ENCODE measurements at places on chromosomes 13 and 19. TPM values are rescaled to one million over a fixed set of nuclear protein-coding genes. Genes with fewer than 3 reads are reported as not detected.

URAD gene
- not detected for total RNA-seq

POGLUT2 gene
- 7.5 TPM for total RNA-seq

SELENOV gene
- not detected for total RNA-seq

GARIN5B gene
- not detected for total RNA-seq

IGFL1 gene
- total RNA-seq: not detected

DNA sequence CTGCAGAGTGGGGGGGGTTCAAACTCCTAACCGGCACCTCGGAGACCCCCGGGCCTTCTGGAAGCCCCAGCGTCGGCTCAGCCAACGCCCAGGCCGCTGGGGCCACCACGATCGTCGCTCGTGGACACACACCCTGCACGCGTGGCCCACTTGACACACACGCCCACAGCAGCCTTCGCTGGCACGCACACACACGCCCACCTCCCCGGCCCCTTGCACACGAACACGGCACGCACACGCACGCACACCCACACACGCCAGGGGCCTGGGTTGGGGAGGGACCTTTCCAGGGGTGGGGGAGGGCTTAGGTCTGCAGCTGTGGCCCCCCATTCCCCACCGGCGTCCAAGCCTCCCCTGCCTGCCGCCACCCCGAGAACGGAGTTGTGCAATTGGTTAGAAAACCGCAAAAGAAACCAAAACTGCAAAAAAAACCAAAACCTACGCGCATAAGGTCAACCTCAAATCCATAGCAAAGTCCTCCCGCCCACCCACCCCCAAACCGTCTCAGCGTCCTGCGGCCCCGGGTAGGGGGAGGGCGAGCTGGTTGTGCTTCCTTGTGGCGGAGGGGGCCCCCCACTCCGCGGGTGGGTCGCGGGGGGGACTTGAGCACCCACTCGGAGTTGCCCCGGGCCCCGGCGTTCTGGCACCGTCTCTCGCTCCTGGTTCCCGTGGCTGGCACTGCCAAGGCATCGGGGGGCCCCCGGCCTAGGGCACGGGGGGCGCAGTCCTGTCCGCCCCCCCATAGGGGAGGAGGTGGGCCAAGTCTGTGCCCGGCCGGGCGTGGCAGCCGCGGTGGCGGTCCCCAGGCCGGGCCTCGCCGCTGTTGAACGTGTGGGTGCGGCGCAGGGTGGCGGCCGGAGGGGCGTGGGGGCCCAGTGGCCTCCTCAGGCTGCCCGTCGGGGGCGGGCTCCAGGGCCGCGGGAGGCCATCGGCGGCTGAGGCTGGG lies 3.3 kb upstream of the LRG1 start:
- peak overlapping the region; percentile 61 for H3K27ac ChIP-seq
- H3K4me3 ChIP-seq: no peak overlapping the region
- peaks cover 34% of the 10 kb centered on the region for H3K4me1 ChIP-seq
- DNase-seq: no peak

GRCh38 chr13:51444922-51445321 lies 7.9 kb downstream of the INTS6 start:
- no peaks in the 10 kb centered on the region for H3K27me3 ChIP-seq
- no peaks in the 10 kb centered on the region for H3K4me1 ChIP-seq
- H3K4me3 ChIP-seq: no peak overlapping the region
- no peak overlapping the region for H3K27ac ChIP-seq

DNA sequence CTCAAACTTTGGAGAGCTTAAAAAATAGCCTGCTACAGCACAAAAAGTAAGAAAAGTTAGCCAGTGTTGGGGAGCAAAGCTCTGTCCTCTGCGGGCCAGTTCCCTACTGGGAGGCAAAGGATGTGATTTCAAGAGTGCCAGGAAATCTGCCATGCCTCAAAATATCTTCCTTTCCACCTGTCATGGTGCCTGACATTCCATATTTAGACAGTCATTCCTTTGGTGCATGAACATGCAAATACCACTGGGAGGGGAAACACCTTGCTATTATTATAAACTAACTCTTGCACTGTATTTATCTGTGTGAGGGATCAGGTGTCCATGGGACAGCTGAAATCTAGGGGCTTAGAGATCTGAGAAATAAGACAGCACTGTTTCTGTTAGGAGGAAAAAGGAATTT lies 10.3 kb downstream of the FREM2 start:
- no peak overlapping the region for H3K4me3 ChIP-seq

DNA sequence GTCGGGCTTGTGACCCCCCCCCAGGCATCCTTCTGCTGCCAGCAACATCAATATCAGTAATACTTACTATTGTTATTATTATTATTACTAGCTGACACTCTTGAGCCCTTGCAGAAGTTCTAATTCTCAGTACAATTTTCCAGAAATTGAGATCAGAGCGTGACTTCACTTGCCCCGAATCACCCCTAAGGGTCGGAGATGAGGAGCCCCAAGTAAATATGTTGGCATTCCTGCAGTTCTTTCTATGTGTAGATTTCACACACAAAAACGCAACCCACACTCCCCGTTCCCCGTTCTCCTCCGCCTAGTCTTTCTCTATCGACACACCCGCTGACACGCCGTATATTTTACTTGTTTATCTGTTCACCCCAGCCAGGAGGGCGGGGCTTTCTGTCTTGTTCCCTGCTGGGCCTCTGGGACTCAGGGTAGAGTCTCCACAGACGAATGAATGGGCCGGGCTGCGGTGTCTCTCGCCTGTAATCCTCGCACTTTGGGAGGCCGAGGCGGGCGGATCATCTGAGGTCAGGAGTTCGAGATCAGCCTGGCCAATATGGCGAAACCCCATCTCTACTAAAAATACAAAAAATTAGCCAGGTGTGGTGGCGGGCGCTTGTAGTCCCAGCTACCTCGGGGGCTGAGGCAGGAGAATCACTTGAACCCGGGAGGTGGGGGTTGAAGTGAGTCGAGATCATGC lies 14.7 kb downstream of the TLE5 start:
- H3K27ac ChIP-seq: no peak overlapping the region
- peaks cover 2% of the 10 kb centered on the region for H3K4me1 ChIP-seq
- no peaks in the 10 kb centered on the region for H3K27me3 ChIP-seq
- no peaks in the 10 kb centered on the region for H3K36me3 ChIP-seq

- no peak for DNase-seq
- no peak overlapping the region for H3K4me3 ChIP-seq
- H3K27me3 ChIP-seq: no peaks in the 10 kb centered on the region
- H3K27ac ChIP-seq: no peak overlapping the region
- H3K36me3 ChIP-seq: no peaks in the 10 kb centered on the region
- H3K4me1 ChIP-seq: peaks cover 2% of the 10 kb centered on the region
Observed at GRCh38 chr13:22447132-22447886, 733.5 kb upstream of the SGCG start.

GRCh38 chr13:33649212-33649878 lies 168.6 kb upstream of the RFC3 start:
- no peak for DNase-seq
- H3K27me3 ChIP-seq: no peaks in the 10 kb centered on the region
- no peaks in the 10 kb centered on the region for H3K4me1 ChIP-seq

DNA sequence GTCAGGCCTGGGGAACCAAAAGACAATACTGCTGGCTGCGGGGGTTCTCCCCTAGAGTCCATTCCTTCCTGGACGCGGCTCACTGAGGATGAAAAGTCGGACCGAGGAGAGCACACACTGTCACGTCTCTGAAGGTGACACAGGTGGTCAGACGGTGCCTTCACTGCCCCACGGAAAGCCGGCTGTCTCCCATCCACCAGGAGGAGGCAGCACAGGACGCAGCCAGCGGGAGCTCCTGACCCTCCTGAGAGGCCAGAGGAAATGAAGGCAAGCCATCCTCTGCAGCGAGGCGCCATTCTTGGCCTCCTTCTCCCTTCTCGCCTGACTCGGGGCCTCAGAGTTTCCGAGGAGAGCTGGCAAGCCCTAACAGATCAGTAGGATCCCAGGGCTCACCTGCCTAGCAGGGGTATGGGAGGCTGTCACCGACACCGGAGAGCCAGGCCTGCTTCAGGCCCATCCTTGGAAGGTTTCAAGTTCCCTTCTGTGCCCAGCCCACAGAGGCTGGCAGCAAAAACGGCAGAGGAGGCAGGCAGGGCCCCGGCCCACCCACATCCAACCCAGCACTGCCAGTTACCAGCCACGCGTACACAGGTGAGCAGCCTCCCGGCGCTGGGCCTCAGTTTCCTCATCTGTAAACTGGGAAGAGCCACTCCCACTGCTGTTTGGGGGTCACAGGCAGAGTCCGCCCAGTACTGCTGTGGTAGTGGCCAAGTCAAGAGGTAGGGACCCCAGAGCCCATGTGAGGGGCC lies 4.5 kb downstream of the REXO1 start:
- DNase-seq: no peak
- no peaks in the 10 kb centered on the region for H3K36me3 ChIP-seq
- peaks cover 70% of the 10 kb centered on the region for H3K4me1 ChIP-seq
- H3K4me3 ChIP-seq: no peak overlapping the region
- H3K27ac ChIP-seq: no peak overlapping the region

GRCh38 chr13:113770441-113770840 lies 11.4 kb downstream of the TMEM255B start:
- no peaks in the 10 kb centered on the region for H3K4me1 ChIP-seq
- DNase-seq: no peak
- no peak overlapping the region for H3K27ac ChIP-seq
- no peaks in the 10 kb centered on the region for H3K27me3 ChIP-seq
- no peak overlapping the region for H3K4me3 ChIP-seq

DNA sequence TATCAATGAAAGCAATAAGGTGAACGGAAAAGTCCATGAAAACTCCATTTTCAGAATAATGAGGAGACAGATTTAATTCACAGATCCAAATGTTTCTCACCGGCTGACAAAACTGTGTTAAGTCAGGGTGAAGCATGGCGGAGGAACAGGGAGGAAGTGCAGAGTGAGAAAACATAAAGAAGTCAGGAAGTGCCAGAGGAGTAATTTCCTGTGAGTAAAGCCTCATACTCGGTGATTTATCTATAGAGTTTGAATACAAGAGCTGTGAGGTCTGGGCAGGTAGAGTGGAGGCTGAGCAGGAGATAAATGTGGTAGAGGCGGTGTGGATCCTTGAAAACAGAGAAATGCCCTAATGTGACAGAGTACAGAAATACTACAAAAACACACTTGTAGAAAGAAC lies 11.4 kb downstream of the CARD8 start:
- H3K27ac ChIP-seq: peak overlapping the region; percentile 43
- DNase-seq: no peak
- H3K27me3 ChIP-seq: no peaks in the 10 kb centered on the region
- no peak overlapping the region for H3K4me3 ChIP-seq
- H3K4me1 ChIP-seq: peaks cover 3% of the 10 kb centered on the region

- DNase-seq: no peak
- H3K27ac ChIP-seq: no peak overlapping the region
- no peak overlapping the region for H3K4me3 ChIP-seq
Observed at GRCh38 chr19:23310729-23311211, 60.6 kb upstream of the ZNF724 start.

DNA sequence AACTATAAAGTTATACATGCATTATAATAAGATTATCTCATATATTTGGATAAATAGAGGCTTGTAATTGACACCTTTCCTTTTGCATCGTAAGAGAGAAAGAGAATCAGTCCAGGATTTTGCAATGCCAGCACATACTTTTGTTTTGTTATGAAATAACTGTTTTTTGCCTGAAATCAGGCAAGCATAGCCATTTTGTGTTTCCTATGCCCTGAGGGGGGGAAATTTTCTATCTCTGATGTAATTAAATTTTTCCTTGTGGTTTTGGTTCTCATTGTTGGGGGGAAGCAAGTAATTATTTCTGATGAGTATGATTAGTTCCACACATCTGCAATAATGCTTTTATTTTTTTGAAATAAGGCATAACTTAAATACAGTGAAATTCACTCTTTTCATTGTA lies 229.4 kb downstream of the NDFIP2 start:
- no peaks in the 10 kb centered on the region for H3K4me1 ChIP-seq
- H3K27me3 ChIP-seq: no peaks in the 10 kb centered on the region
- H3K36me3 ChIP-seq: no peaks in the 10 kb centered on the region
- no peak for DNase-seq
- no peak overlapping the region for H3K27ac ChIP-seq

- DNase-seq: no peak
- H3K27ac ChIP-seq: peak overlapping the region; percentile 74
- H3K36me3 ChIP-seq: no peaks in the 10 kb centered on the region
- H3K4me3 ChIP-seq: peak overlapping the region; percentile 84
Observed at GRCh38 chr13:97432232-97432916, 1.6 kb upstream of the RAP2A start.

- H3K27me3 ChIP-seq: no peaks in the 10 kb centered on the region
- peaks cover 3% of the 10 kb centered on the region for H3K4me1 ChIP-seq
Observed at GRCh38 chr19:55369653-55370304, 484 bp downstream of the IL11 start.

- no peaks in the 10 kb centered on the region for H3K4me1 ChIP-seq
- H3K27ac ChIP-seq: no peak overlapping the region
- H3K27me3 ChIP-seq: no peaks in the 10 kb centered on the region
- no peak for DNase-seq
- no peak overlapping the region for H3K4me3 ChIP-seq
- H3K36me3 ChIP-seq: no peaks in the 10 kb centered on the region
Observed at GRCh38 chr19:42628411-42629140, 33.9 kb upstream of the CEACAM8 start.

DNA sequence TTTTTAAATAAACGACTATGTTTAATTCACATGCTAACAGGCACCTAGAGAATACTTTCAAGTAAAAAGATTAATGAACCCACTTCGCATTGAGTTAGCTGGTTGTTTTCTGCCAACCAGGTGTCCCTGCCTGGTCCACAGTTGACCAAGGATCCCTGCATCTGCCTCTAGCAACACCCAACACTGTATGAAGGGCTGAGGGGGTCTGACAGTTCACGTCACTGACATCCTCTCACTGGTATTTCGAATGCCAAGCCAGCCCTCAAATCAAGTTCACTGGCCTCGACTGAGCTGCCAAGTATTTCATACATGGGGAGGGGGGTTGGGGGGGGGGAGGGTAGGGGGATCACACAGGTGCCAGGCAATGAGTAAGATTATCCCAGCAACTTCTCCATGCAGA lies 25.4 kb downstream of the SLC25A30 start:
- H3K4me3 ChIP-seq: no peak overlapping the region
- no peaks in the 10 kb centered on the region for H3K27me3 ChIP-seq
- no peaks in the 10 kb centered on the region for H3K4me1 ChIP-seq
- H3K27ac ChIP-seq: no peak overlapping the region

- H3K4me1 ChIP-seq: no peaks in the 10 kb centered on the region
- H3K27ac ChIP-seq: no peak overlapping the region
- H3K4me3 ChIP-seq: no peak overlapping the region
- H3K36me3 ChIP-seq: no peaks in the 10 kb centered on the region
Observed at GRCh38 chr13:36282821-36283432, 14.7 kb downstream of the CCDC169 start.

DNA sequence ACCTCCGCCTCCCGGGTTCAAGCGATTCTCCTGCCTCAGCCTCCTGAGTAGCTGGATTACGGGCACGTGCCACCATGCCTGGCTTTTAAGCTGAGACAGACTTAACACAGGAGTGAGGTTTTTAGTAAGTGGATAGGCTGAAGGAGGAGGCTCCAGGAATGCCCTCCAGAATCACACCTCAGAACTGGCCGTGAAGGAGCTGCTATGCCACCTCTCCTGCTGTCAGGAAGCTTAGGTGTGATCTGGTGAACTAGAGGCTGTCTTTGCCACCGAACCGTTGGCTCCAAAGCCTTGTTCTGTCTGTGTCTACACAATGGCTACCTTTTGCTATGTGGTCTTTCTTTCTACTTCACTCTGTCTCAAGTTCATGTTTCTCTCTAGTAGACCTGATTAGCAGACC lies 4.2 kb downstream of the PDCD2L start:
- H3K4me3 ChIP-seq: no peak overlapping the region
- H3K27ac ChIP-seq: no peak overlapping the region
- no peak for DNase-seq
- no peaks in the 10 kb centered on the region for H3K27me3 ChIP-seq

GRCh38 chr13:44739539-44739938 lies 163.4 kb upstream of the TSC22D1 start:
- no peak overlapping the region for H3K27ac ChIP-seq
- H3K36me3 ChIP-seq: no peaks in the 10 kb centered on the region
- H3K4me3 ChIP-seq: no peak overlapping the region
- H3K4me1 ChIP-seq: no peaks in the 10 kb centered on the region
- H3K27me3 ChIP-seq: no peaks in the 10 kb centered on the region
